ENCODE measurements at places on chromosomes 7 and 10.

GRCh38 chr7:128793181-128793547 lies 1.4 kb downstream of the CCDC136 start:
- no peak for DNase-seq

DNA sequence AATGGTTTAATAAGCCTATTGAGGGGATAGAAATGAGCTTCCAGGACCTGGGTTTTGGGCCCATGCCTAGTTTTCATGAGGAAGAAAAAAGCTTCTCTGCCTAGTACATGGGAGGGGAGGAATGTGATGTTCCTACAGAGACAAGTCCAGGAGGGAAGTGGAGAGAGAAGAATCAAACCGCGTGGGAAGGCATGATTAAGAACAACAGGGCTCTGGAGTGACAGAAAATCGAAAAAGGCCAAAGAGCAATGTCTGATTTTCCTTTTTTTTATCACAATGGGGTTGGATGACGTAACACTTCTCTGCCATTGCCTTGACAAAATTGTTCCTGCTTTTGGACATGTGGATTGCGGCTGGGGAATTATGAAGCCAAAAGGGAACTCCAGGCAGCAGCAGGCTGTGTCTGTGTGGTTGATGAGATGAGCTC lies 258.6 kb downstream of the CXCL12 start:
- no peak for DNase-seq

- DNase-seq = no peak
These were observed 127.1 kb downstream of the CREB5 start for GRCh38 chr7:28539289-28539981.

DNA sequence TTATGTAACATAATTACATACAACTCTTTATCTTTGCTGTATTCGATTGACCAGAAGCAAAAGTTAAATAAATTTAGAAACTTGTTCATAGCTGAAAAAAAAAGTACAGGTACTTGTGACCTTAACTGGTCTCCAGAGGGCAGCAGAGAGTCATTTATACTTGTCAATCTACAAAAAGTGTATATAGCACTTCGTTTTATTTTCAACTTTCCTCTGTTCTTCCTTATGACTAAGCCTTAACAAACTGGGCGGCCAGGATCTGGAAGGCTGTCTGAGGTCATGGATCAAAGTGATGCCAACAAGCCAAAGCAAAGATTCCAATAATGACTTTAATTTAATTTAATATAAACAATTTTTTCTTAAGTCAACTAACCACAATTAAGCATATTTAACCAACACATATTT lies 29.8 kb downstream of the C10orf67 start:
- DNase-seq = no peak

- no peak for DNase-seq
These were observed 431 bp downstream of the ZYX start for GRCh38 chr7:143381427-143382125.

DNA sequence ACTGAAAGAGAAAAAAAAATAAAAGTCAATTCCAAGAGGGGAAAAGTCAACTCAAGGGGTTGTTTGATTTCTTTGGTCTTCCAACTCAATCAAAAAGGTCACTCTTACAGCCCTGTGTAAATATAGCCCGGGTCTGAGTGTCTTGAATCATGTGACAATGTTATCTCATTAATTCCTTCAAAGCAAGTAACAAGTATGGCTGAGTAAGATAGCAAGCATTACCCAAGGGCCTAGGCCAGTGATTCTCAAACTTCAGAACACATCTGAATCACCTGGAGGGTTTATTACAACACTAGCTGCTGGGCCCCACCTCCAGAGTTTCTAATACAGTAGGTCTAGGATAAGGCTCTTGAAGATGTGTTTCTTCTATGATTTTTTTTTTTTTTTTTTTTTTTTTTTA lies 125.0 kb downstream of the PRLHR start:
- DNase-seq = no peak

DNA sequence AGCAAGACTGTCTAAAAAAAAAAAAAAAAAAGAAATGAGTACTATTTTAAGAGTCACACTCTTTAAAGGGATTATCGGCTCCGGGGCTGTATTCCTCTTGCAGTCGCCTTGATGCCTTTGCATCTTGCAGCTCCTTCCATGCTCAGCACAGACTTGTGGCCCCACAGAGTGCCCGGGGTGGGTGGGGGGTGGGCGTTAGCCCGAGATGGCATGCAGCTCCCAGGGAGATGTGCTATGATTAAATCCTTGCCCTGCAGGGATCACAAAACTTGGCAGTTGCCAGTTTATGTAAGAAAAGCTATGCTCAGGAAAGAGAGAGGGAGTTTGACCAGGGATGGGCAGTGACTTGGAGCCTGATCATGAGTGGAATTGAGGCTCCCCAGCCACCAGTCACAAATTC lies 81.9 kb downstream of the CCDC3 start:
- no peak for DNase-seq

DNA sequence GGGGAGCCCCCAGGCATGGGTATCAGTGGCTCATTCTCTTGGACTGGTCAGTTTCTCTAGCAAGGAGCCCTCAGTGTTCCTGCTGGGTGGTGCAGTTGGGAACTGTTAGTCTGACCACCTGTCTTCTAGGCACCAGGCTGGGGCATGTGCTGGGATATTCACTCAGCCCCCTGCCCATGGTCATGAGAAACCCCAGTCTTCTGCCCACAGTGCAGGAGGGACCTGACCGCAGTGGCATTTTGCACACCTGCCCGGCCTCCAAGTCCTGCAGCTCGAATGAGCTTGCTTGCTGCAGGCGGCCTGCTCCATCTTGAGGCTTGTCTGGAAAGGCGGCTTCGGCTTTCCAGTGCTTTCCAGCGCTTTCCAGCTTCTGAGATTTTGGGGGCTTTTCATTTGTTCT lies 36.3 kb downstream of the CUX1 start:
- DNase-seq = no peak

DNA sequence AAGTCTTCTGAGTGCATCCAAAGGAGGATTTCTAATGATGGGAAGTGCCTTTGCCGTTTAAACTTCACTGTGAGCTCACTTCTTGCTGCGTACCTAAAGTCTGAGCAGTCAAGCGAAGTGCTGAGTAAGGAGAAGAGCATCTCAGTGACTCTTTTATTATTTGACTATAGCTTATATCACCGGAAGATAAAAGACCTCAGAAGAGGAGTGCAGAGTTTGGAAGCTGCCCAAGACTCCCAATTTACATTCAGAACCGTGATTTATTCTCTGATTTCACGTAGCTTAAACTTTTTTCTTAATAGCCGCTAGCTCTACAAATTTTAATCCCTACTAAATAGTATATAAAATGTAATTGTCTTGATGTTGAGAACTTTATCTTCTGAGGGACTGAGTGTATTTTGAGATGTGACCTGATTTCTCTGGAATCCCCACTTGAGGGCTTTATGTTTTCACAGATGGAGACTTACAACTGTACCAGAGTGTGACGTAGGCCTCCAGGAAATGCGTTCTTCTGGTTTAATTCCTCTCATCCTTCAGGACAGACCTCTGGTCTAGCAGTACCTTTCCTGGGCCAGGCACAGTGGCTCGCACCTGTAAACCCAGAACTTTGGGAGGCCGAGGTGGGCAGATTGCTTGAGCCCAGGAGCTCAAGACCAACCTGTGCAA lies 51.1 kb downstream of the CAMK1D start:
- DNase-seq = no peak

GRCh38 chr10:113958631-113959382 lies 84.9 kb upstream of the ADRB1 start:
- no peak for DNase-seq

DNA sequence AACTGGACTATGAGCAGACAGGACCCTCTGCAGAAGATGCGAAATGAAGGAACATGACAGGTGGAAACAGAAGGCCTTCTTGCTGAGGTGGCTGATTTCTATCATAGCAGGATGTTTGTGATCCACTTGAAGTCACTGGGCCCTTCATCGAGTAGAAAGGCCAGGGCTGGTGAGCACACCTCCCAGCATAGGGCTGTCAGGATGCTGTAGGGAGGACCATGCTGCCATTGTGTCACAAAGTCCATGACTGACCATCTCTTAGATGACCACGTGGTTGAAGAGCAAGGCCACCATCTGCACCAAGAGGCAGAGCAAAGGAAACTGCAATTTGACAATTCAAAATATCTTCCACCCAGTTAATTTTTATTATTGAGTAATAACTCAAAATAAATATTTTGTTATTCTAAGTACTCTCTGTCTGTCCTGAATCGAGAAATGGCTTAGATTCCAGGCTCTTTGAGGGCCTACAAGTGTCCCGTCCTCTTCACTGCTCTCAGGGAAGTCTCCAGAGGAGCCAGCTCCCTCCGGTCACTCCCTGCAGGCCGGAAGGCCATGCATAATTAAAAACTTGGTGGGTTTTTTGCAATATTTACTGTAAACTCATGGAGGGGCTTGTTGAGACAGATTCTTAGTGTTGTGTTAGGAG lies 249.3 kb upstream of the ZMIZ1 start:
- no peak for DNase-seq

DNA sequence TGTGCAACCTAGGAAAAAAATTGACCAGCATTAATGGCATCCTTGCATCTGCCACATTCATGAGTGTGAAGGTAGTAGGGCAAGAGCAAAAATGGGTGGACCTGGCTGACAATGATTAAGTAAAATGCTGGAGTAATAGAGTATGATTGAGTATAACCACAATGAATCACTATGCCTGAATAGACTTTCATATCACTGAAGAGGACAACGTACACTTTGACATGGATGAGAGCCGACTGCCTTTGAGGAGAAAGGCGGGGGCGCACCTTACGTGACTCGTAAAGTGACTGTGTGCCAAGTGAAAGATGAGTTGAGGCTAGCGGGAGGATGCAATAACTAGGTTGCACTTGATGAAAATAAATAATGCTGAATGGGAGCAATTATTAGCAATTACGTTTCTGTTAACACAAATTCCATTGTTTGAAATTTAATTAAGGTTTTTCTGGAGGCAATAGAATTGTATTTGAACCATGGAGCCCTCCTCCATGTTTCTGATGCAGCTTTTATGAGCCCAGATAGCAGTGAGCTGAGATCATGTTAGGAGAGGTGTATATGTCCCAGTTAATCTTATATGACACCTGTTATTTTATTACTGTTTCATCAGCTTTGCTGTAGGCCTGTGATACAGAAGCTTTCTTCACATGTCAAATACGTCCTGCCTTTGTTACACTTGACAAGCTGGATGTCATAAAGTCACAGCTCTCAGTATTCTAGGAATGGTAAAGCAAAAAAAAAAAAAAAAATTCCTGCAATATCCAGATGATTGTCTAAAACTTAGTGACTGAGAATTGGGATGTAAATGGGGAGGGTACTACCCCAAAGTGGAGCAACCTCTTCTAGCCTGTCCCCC lies 596.5 kb downstream of the NXPH1 start:
- DNase-seq = no peak

- DNase-seq = no peak
These were observed 3.9 kb upstream of the ATP6V0E2 start for GRCh38 chr7:149869867-149870266.

DNA sequence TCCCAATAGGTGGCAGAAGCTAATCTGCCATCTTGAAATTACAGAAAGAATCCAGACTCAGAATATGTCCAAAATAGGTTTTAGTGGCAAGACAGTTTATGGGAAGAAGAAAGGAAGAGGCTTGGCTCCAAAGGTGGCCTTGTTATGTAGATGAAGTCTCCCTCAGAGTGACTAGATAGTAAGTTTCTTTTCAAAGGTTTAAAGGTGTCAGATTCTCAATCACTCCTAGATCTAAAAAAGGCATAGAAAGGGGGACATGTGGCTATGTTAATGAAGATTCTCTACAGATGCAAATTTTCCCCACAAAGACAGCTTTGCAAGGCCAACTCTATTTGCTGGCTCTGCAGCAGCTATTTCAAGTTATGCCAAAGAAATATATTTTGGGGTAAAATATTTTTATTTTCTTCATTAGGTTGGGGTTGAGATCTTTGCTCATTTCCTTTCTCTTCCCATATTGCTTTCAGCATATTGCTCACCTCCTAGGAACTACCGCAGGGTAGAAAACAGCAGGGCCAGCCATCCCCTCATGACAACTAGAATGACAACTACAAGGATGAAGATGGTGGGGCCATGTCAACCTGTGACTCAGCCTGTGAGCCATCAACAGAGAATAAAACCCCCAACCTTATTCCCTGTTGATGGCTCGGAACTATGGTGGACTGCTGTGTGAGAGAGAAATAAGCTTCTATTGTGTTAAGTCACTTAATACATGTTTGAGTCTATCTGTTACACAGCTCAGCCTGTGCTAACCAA lies 274.0 kb upstream of the GALNT17 start:
- DNase-seq = no peak
